Type B pancreatic cell (in vitro differentiated cells): ENCODE measurements at places on chromosomes 7 and 10.
A peak's percentile ranks its signal among the peaks of the same experiment; 100 is the strongest.

DNA sequence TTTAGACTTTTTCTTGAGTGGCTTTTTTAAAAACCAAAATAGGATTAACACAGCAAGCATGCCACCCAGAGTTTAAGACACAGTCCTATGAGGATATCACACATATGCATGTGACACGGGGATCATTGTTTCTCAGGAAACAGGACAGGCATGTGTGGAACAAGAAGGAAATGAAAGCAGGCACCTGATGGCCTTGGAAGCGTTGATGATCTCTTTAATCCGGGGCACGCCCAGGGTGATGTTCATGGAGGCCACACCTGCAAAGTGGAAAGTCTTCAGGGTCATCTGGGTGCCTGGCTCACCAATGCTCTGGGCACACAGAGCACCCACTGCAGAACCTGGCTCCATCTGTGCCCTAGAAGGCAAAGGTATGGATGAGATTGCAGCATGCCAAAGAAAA is 44.3 kb downstream of the POLR3A start:
- no peak overlapping the region for H3K27ac ChIP-seq
- no peak for DNase-seq

DNA sequence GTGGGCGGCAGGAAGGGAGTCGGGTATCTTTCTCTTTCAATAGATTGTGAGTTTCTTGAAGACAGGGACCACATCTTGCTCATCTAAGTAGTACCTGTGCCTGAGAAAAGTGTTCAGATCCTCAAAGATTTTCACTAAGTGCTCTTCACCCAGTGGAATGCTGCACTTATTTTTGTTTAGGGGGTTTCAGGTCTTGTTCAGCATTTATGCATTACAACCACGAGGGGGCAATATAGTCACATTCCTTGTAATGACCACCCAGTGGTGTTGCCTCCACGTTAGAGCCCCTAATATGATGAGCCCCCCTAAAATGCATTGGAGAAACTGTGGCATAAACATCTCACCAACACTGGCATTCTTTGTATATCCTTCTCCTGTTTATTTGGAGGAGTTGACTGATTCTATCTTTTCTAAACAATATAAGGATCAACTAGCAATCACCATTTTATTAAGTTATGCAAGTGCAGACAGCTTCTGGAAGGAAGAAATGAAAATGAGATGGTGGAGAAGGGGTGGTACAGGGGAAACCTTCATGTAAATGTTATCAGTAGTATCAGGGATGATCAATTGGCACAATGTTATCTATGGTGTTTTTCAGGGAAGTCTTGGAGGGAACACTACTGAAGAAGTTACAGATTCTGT is 3.1 kb upstream of the PAPSS2 start:
- peak overlapping the region; percentile 34 for H3K4me3 ChIP-seq
- H3K4me1 ChIP-seq, result peaks cover 29% of the 10 kb centered on the region
- H3K27ac ChIP-seq, result no peak overlapping the region
- H3K27me3 ChIP-seq, result peaks cover 21% of the 10 kb centered on the region
- no peaks in the 10 kb centered on the region for H3K36me3 ChIP-seq
- no peak for DNase-seq

DNA sequence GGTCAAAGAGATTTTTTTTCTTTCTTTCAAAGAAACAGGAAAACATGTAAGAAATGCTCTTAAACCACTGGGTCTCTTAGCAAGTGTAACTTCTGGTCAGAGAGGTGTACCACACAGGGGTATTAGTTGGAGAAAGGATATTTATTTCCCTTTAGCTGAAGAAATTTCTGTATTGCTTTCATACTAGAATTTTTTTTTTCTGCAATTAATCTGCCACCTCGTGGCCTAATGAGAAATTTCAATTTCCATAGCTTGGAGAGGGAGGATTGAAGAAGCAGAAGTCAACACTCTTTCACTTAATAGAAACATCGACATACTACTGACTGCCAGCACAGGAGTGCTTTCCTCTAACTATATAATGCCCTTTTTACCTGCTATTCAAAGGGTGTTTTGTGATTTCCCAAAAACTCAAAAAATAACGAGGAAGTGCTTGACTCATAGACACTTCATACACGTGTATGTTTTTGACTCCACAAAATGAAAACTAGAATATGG is 177.6 kb upstream of the NAMPT start:
- DNase-seq, result no peak
- no peaks in the 10 kb centered on the region for H3K27me3 ChIP-seq
- H3K4me3 ChIP-seq, result no peak overlapping the region
- H3K27ac ChIP-seq, result no peak overlapping the region
- no peaks in the 10 kb centered on the region for H3K36me3 ChIP-seq

- H3K27me3 ChIP-seq, result no peaks in the 10 kb centered on the region
- DNase-seq, result no peak
- H3K27ac ChIP-seq, result no peak overlapping the region
- H3K4me3 ChIP-seq, result no peak overlapping the region
Observed at GRCh38 chr7:23237000-23237399, 9.6 kb upstream of the GPNMB start.

GRCh38 chr10:59587756-59588140 is 121.9 kb downstream of the SLC16A9 start:
- no peaks in the 10 kb centered on the region for H3K27me3 ChIP-seq
- no peaks in the 10 kb centered on the region for H3K36me3 ChIP-seq
- no peak overlapping the region for H3K4me3 ChIP-seq
- H3K4me1 ChIP-seq, result peaks cover 16% of the 10 kb centered on the region
- H3K27ac ChIP-seq, result no peak overlapping the region

GRCh38 chr7:18902892-18903291 is 214.5 kb downstream of the TWIST1 start:
- H3K27me3 ChIP-seq, result no peaks in the 10 kb centered on the region
- H3K36me3 ChIP-seq, result no peaks in the 10 kb centered on the region
- no peak for DNase-seq
- H3K27ac ChIP-seq, result no peak overlapping the region
- H3K4me1 ChIP-seq, result peaks cover 21% of the 10 kb centered on the region
- no peak overlapping the region for H3K4me3 ChIP-seq

- H3K4me3 ChIP-seq, result no peak overlapping the region
- DNase-seq, result no peak
- peaks cover 47% of the 10 kb centered on the region for H3K36me3 ChIP-seq
- no peak overlapping the region for H3K27ac ChIP-seq
- peaks cover 32% of the 10 kb centered on the region for H3K4me1 ChIP-seq
Observed at GRCh38 chr10:32046151-32046550, 10.1 kb downstream of the KIF5B start.

- no peak overlapping the region for H3K4me3 ChIP-seq
- H3K27me3 ChIP-seq, result no peaks in the 10 kb centered on the region
- H3K27ac ChIP-seq, result no peak overlapping the region
- DNase-seq, result no peak
Observed at GRCh38 chr7:30776971-30777370, 5.8 kb downstream of the MINDY4 start.

DNA sequence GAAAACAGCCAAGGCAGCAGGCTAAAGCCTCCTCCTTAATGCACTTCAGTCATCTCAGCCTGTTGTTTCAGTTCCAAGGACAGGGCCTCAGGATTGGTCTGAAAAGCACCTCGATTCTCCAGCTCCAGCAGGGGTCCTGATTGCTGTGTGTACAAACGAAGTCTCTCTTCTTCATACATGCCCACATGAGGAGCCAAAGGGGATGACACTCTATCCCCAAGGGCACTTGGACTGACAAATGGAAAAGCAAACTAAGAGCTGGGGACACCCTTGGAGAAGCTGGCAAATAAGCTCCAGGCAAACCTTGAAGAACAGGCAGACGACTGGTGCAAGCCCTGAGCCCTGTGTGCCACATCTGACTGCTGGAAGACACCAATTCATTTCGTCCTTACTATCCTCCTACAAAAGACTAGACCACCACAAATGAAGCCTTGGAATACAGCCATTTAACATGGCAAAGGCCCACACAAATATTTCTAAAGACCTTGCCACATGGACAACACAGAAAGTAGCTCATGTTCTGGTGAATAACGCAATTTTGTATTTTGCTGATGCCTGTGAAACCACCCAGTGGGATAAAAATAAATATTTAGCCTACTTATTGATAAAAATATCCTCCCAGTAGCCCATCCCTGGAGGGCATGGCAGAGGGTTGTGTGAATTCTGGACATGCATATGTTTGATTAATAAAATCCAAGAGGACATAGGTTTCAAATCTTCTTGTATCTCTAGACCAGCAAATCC is 61.9 kb downstream of the PARD3 start:
- H3K4me1 ChIP-seq, result peaks cover 47% of the 10 kb centered on the region
- no peaks in the 10 kb centered on the region for H3K27me3 ChIP-seq
- H3K36me3 ChIP-seq, result no peaks in the 10 kb centered on the region
- H3K4me3 ChIP-seq, result no peak overlapping the region
- no peak for DNase-seq
- H3K27ac ChIP-seq, result no peak overlapping the region

DNA sequence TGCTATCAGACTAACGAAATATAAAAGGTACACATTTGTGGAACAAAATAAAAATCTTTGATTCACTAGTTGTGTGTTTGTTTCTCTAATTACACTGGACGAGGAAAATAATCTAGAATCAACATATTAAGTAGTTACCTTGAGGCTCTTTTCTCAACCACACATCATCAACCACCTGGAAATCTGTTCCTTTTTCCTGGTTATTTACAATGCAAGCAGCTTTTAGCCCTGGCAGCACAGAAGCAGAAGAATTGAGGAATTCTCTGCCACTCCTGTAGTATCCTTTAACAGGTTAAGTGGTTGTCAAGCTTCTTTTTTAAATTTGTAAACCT is 23.7 kb downstream of the NUP42 start:
- H3K27ac ChIP-seq, result no peak overlapping the region
- peaks cover 5% of the 10 kb centered on the region for H3K27me3 ChIP-seq
- peak overlapping the region; percentile 74 for H3K4me3 ChIP-seq
- no peak for DNase-seq
- H3K36me3 ChIP-seq, result peaks cover 13% of the 10 kb centered on the region

DNA sequence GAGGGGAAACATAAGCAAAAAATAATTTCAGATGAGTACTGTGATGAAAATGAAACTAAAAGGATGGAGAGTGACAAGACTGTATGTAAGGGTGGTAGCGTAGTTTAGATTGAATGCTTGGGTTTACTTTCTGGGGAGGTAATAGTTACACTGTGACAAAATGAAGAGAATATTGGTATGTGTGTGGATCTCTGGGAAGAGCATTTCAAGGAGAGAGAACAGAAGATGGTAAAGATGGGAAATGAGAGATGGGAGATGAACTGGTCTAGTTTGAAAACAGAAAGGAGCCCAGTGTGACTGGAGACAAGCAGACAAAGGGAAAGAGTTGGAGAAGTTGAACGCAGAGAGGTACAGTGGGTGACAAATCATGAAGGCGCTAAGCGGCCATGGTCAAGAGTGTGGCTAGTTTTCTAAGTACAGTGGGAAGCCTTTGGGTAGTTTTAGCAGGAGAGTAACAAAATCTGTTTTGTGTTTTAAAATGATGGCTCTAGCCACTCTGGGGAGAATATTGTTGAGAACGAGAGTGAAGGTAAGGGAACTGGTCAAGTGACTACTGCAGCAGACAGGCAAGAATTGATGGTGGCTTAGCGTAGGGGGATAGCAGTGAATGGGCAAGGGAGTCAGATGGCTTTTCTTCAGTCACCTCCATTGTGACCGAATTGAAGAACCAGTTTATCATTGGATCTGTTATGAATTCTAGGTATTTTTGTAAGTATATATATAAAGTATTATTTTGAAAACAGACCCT is 22.6 kb downstream of the PALS2 start:
- H3K27me3 ChIP-seq, result no peaks in the 10 kb centered on the region
- H3K27ac ChIP-seq, result no peak overlapping the region
- no peak for DNase-seq
- H3K36me3 ChIP-seq, result no peaks in the 10 kb centered on the region
- H3K4me1 ChIP-seq, result no peaks in the 10 kb centered on the region
- H3K4me3 ChIP-seq, result no peak overlapping the region

DNA sequence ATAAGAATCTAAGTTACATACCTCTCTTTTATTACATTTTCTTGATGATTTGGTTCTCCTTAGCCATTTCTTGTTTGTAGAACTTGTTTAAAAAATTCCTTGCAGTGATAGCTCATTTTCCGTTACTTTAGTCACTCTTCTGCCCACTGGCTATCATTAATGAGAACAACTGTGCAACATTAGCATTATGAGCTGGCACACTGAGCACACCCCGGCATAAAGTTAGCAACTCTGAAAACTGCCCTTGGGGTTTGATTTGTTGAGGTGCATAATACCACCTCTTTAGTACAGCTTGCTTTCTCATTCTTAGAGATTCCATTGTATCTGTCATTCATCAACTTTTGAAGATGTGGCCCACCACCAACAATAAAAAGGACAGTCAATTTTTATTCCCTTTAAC is 87.6 kb upstream of the ADCY1 start:
- no peak overlapping the region for H3K4me3 ChIP-seq
- no peak overlapping the region for H3K27ac ChIP-seq
- no peaks in the 10 kb centered on the region for H3K4me1 ChIP-seq
- no peaks in the 10 kb centered on the region for H3K36me3 ChIP-seq

GRCh38 chr10:132066186-132066585 is 440 bp downstream of the JAKMIP3 start:
- H3K4me1 ChIP-seq, result peaks cover 8% of the 10 kb centered on the region
- H3K27ac ChIP-seq, result peak overlapping the region; percentile 52
- DNase-seq, result peak; percentile 48

- H3K27me3 ChIP-seq, result peaks cover 73% of the 10 kb centered on the region
- peaks cover 3% of the 10 kb centered on the region for H3K36me3 ChIP-seq
- no peak for DNase-seq
- H3K4me1 ChIP-seq, result peaks cover 4% of the 10 kb centered on the region
- peak overlapping the region; percentile 82 for H3K27ac ChIP-seq
- peak overlapping the region; percentile 87 for H3K4me3 ChIP-seq
Observed at GRCh38 chr10:91163869-91164474, 56.5 kb upstream of the PCGF5 start.

GRCh38 chr10:129877773-129878371 is 86.2 kb downstream of the EBF3 start:
- no peak for DNase-seq
- no peak overlapping the region for H3K4me3 ChIP-seq
- H3K27ac ChIP-seq, result no peak overlapping the region
- H3K4me1 ChIP-seq, result peaks cover 3% of the 10 kb centered on the region

DNA sequence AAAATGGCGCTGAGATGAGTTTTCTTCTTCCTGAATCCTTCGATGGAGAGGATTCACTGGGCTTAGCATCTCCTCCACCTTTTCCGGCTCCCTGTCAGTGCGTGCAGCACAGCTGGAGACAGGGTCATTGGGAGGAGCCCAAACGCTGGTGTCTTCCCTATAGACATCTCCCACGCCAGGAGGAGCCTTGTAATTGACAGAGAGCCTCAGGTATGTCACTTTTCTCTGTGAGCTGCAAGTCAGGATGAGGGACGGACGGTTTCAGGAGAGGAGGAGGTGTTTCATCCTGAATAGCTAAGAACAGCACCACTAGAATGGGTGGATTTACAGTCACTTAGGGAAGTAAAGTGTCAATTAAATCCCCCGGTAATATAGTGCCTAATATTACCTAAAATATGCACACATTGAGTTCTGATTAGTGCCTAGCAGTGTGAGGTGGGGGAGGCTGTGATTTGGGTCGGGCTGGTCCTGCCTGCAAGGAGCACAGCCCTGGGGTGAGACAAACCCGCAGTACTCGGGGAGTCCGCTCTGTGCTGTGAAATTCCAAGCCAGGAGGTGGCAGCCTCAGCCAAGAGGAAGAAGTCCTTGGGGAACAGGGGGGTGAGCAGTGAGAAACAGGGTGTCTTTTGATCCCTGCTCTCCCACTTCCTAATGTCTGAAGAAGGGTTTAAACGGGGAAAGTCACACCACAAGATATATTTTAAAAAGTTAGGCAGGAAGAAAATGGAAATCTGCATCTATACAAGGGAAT is 28.2 kb downstream of the IL15RA start:
- peaks cover 4% of the 10 kb centered on the region for H3K4me1 ChIP-seq
- H3K4me3 ChIP-seq, result no peak overlapping the region
- H3K27me3 ChIP-seq, result peaks cover 17% of the 10 kb centered on the region
